Kidney glomerular epithelial cell (primary cell): ENCODE measurements at places on chromosomes 2 and 18.

DNA sequence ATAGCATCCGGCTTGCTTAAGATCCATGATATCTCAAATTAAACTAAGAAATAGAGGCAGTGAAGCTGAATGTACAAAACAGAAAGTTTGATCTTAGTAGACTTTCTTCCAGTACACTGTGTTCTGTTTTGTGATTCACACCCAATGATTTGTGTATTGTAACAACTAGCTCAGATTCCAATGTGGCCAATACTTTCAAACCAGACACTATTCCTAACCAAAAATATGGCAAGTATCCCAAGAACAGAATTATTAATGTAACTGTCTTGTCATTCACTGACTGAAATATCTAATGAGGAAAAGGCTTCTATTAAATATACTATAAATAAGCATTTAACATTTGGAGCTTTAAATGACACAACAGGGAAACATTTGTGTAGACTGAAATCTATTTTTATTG lies 299.1 kb downstream of the NRXN1 start:
- no peak for DNase-seq

GRCh38 chr18:6616981-6617380 lies 112.5 kb upstream of the ARHGAP28 start:
- no peak for DNase-seq

GRCh38 chr2:182717416-182717815 lies 1.4 kb downstream of the DNAJC10 start:
- no peak for DNase-seq

DNA sequence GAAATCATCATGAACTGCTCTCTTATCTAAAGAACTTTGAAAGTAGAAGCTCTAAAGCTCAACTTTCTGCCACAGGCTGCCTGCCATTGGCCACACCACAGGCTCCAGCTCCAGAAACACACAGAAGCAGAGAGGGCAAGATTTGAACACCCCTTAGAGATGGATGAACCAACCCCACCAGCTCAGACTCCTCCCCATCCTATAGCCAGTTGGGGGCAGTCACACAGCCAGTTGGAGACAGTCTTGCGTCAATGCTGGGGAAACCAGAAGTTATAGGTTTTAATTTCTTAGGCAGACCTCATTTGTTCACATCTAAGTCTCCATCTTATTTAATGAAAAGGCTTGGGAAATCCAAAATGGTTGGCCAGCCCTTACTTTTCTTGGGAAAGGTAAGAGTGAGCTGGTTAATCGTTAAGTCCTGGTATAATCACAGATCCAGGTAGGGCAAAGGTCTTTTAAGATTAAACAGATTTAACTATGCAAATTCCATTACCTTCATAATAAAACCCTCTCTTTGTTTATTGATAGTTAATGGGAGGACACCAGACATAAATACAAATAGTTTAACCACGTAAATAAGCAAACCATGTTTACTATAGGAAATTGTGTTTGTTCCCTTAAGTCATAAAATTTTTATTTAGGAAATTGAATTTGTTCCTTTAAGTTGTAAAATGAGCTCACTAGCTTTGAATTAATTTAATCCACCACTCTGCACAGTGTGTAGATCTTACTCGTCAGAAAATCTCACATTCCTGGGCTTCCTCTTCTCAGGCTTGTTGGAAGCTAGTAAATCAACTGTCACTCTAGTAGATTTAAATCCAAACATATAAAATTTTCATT lies 28.0 kb downstream of the MRO start:
- no peak for DNase-seq

- DNase-seq: no peak
These were observed 96.2 kb upstream of the EPAS1 start for GRCh38 chr2:46200861-46201605.

GRCh38 chr2:4336864-4337263 lies 633.5 kb downstream of the DCDC2C start:
- DNase-seq: no peak

- DNase-seq: no peak
These were observed 70.8 kb upstream of the CDC42EP3 start for GRCh38 chr2:37742286-37742685.

DNA sequence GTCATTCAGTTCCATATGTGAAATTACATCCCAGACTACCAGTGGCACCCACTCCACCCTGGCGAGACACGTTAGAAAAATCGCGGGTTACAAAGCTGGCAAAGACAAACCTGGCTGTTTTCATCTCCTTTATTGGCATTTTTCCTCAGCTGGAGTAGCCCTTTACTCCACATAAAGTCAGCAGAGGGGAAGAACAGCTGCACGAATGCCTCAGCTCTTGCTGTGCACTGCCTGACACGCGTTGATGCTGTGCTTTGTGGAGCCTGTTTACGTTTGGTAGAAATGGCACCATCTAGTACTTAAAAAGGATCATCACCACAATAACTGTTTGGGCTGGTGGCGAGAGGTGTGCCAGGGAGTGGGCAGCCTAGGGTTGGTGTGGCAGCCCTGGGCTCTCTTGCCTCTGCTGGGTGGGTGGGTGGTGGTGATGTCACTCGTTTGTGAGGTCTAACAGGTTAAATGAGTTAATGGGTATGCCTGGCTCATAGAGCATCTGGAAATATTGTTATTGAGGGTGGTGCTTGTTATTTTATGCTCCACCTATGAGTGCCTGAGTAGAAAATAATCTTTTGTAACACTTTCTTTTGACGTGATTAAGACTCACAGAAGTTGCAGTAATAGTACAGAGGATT lies 16.4 kb downstream of the FARP2 start:
- no peak for DNase-seq

DNA sequence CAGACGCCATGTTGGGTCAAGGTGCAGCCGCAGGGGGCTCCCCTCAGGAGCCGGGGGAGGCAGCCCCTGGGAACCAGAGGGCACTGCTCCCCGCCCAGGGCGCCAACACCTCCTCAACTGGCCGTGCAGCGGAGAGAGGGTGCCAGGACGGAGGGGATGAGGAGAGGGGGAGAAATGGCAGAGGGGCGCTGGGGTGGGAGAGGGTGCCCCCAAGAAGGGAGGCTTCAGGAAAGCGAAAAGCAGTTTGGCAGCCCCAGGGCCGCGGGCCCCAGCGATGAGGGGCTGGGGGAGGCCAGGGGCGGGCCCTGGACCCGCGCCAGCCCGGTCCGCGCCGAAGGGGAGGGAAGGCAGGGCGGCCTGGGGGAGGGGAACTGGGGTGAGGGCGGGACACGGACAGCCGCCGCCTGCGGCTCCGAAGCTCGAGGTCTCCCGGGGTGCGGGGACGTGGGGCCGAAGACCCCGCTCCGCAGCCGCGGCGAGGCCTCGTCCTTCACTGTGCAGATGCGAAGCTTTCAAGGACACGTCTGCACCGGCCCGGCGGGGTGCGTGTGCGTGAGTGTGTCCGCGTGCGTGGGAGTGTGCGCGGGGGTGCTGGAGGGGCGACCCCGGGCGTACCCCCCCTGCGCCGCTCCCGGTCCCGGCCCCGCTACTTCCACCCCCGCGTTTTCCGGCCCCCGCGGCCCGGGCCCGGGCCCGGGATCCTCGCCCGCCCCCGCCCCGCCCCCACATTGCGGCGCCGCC lies 1.4 kb downstream of the DNMT3A start:
- no peak for DNase-seq

- DNase-seq: peak; percentile 77
These were observed 38.4 kb upstream of the MRPL19 start for GRCh38 chr2:75607988-75608683.

GRCh38 chr2:65518751-65519150 lies 86.4 kb upstream of the SPRED2 start:
- DNase-seq: no peak

- no peak for DNase-seq
These were observed 564.4 kb upstream of the LINC00305 start for GRCh38 chr18:64713284-64713683.

- DNase-seq: no peak
These were observed 6.6 kb upstream of the NPC1 start for GRCh38 chr18:23592911-23593310.

DNA sequence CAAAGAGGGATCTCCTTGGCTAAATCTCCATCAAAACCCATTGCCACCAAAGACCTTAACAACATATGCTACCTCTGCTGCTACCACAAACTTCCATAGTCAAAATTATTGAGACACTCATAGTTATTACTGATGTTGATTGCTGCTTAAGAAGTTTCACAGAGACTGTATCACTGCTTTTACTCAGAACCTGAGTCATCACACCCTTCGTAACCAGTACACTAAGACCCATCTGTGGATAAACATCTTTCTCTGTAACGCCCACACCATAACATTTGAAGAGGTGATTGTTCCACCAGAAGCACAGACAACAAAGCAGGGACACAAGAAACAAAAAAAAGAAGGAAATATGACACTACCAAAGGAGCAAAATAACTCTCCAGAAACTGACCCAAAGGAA lies 1563.1 kb downstream of the LRP1B start:
- no peak for DNase-seq
